CD8-positive, alpha-beta T cell (primary cell): ENCODE measurements at places on chromosomes 2 and 18.

- DNase-seq: no peak
Observed at GRCh38 chr2:200575957-200576356, 9.9 kb upstream of the AOX1 start.

GRCh38 chr2:32064021-32064601 lies 755 bp downstream of the SPAST start:
- DNase-seq: peak; percentile 28

GRCh38 chr2:151182899-151183809 lies 78.5 kb downstream of the RBM43 start:
- DNase-seq: no peak

GRCh38 chr2:197555467-197555866 lies 39.6 kb downstream of the MOB4 start:
- no peak for DNase-seq

DNA sequence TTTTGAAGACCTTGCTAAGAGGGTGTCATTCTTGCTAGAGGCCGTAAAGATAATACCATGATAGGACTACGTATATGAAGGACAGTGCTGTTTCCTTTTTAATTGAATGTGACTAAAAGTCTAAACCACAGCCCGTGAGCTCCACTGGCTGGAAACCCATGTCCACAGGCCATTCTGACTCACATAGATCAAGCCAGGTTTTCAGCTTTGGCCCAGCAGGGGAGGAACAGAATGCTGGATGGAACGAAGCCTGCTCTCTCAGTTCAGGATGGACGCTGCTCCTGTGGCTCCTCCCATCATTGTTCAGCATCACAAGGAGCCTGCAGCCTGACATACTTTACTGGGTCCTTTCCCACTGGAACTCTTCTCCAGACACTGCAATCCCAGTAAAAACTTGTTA lies 47.6 kb downstream of the ALPK2 start:
- no peak for DNase-seq

DNA sequence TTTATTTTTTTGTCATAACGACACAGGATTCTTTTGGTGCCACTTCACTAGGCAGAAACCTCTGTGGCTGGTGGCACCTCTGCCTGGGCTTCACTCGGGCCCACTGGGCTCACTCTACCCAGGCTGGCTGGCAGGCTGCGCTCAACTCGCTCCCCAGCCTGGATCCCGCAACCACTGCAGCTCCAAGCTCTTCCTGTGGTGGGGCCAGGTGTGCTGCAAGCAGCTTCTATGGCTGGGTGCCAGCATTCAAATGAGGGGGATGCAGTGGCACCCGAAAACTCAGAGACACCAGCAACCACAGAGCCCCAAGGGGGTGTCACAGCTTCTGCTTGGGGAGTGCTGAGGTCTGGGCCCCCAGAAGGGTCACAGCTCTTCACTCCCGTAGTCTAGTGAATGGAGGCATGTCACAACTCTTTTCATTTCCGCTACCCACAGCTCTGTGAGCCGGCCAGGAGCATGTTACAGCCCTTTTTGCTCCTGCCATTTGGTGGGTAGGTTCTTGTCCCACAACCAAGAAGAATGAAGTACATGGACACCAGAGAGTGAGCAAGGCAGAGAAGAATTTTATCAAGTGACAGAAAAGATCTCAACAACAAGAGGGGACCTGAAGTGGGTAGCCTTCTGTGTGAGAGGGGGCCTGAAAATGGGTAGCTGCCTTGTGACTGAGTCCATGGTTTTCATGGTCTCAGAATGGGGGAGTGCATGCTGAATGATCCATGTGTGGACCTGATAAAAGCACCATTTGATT lies 170.1 kb downstream of the UBR3 start:
- DNase-seq: no peak

DNA sequence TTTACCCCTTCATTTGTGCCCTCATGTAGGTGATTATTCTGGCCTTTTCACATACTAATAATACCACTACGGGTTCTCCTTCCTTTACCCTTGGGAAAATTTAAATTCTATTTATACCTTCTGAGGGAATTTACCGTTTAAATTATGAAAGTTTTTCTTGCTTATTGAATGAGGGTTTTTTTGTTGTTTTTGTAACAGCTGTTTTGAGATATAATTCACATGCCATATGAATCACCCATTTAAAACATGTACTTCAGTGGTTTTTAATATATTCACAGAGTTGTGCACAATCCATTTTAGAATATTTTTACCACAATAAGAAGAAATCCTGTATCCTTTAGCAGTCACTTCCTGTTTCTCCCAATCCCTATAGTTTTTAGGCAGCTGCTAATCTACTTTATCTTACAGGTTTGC lies 54.7 kb downstream of the EML4 start:
- DNase-seq: no peak

GRCh38 chr2:176704282-176704858 lies 435.1 kb downstream of the MTX2 start:
- DNase-seq: no peak

DNA sequence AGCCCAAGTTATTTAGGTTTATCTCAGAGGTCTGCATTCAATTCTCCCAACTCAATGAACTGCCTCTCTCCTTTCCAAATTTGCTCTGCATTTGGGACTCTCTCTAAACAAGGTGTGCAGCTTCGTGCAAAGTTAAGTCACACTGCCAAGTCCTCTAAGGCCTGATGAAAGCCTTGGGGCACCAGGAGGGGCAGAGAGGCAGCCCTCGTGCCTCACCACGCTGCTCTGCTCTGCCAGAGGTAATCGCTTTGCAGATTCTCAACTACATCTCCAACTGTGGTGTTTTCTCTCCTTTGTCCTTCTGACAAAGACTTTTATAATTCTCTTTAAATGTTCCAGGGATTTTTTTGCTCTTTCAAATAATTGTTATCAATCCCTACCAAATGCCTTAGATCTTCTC lies 283.0 kb downstream of the MEIS1 start:
- DNase-seq: no peak

DNA sequence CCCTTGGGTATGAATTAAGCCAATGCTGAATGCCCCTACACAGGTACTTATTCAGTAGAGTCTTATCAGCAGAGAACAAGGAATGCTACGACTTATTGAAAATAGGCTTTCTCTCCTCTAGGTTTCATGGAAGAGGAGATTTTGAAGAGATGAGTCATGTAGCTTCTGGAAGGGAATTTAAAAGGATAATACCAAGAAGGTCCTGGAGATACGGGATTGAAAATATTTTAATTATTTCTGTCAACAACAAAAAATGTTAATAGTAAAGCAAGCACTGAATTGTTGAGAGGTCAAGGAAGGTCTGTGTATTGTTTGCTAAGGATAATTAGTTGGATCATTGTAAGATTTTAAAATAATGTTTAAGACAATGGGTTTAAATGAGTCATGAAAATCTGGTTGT lies 293.0 kb upstream of the SPHKAP start:
- DNase-seq: no peak

DNA sequence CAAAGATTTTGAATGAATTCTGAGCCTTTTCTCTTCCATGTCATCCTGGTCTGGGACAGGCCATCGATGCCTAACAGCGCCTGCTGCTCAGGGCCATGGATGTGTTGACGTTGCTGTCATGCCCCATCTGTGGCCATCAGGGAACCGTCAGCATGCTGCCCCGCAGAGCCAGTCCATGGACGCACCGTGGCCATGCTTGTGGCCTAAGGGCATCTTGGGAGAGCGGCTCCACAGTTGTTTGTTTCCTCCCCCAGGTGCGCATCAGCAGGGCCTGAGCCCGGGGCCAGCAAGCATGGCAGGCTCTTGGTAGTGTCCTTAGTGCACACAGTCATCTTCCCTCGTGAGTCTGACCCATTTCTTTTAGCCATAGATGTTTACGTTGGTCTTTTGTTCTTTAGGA lies 142.7 kb downstream of the VAPA start:
- no peak for DNase-seq

DNA sequence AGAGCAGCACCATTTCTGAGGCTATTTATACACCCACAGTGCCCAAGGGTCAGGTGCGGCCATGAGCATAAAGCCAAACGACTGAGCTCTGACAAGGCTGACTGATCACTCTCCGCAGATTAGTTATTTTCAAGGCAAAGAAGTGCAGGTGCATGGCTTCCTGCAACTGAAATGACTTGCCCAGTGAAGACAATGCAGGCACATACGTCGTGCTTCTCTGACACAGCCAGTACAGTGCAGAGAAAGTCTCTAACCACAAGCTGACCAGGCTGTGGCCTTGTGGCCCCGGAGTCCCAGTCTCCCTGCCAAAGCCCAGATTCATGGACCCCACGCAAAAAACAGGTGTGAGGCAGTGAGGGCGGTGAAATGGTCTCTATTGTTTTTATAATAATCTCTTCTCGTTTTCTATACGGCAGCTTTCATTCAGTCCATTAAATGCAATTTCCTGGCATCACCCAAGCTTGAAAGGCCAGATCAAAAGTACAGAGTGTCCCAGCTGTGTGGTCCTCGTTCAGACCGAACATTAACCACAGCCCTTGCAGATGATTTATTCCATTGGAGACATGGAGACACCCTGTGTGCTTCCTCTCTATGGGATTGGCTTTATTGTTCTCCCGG lies 447.0 kb upstream of the ID2 start:
- no peak for DNase-seq

- no peak for DNase-seq
Observed at GRCh38 chr2:132656266-132656975, 13.6 kb downstream of the LYPD1 start.

GRCh38 chr2:44836916-44837315 lies 104.6 kb upstream of the SIX3 start:
- DNase-seq: no peak

DNA sequence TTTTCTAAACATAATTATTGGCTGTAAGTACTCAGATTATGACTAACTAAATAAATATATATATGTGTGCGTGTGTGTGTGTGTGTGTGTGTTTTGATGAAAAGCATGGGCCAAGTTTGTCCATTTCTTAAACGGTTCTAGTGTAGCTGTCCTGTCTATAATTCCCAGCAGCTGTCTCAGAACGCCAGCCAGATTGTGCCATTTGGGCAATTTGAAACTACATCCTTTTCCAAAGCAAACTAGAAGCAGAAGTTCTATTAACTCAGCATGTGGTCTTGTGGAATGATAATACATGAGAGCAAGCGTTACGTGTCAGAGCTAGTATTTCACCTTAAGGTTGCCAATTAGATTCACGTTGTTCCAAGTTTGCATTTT lies 1.7 kb downstream of the ARHGAP28 start:
- DNase-seq: no peak
